Activated CD4-positive, alpha-beta T cell treated with anti-CD3 and anti-CD28 coated beads, Interleukin-2, amount 50 U/mL, for 24 hours (primary cell): ENCODE measurements at places on chromosomes 13 and 19.

DNA sequence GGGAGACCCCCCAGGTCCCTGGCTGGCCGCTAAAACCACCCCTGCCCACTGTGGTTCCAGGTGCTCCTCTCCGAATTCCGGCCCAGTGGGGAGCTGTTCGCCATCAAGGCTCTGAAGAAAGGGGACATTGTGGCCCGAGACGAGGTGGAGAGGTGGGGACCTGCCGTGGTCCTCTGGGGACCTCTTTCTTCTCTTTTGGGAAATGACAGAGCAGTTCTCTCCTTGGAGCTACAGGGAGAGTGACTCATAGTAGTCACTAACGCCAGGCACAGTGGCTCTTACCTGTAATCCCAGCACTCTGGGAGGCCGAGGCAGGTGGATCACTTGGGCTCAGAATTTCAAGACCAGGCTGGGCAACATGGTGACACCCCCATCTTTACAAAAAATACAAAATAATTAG lies 7.3 kb downstream of the PTGER1 start:
- no peak for DNase-seq

DNA sequence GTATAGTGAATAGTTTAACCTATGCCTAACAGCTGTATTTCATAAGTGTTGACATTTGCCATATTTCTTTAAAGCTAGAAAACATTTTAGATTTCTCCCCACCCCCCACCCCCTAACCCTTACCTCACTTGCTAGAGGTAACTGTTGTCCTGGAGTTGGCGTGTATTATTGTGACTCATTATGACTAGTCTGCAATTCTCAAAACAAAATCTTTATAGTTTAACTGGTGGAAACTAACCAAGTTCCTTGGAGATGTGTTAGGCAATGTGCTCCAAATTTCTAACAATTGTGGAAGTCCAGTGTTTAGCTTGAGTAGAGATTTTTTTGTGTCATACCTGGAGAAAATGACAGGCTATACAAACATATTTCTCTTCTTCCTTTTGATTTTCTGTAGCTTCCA lies 38.0 kb downstream of the KCTD4 start:
- DNase-seq: no peak

DNA sequence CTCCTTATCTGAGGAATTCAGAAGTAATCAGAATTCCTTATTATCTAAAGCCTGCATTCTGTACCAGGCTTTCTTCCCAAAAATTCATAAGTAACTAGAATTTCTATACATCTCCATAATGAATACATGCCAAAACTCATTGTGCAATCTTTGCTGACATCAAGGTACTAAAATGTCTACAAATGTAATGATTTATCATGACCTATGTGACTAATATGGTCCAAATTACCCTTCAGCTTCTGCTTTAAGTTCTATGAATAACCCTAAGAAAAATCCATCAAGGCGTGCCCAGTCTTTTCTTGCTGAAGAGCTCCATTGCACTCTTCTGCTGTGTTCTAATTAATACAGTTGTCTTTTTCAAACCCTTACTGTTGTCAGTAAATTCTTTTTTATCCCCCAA lies 58.5 kb upstream of the SLITRK1 start:
- no peak for DNase-seq

- no peak for DNase-seq
Measured at GRCh38 chr19:31543456-31543855, 194.2 kb upstream of the TSHZ3 start.

- no peak for DNase-seq
Measured at GRCh38 chr19:29514525-29515232, 11.1 kb upstream of the VSTM2B start.

DNA sequence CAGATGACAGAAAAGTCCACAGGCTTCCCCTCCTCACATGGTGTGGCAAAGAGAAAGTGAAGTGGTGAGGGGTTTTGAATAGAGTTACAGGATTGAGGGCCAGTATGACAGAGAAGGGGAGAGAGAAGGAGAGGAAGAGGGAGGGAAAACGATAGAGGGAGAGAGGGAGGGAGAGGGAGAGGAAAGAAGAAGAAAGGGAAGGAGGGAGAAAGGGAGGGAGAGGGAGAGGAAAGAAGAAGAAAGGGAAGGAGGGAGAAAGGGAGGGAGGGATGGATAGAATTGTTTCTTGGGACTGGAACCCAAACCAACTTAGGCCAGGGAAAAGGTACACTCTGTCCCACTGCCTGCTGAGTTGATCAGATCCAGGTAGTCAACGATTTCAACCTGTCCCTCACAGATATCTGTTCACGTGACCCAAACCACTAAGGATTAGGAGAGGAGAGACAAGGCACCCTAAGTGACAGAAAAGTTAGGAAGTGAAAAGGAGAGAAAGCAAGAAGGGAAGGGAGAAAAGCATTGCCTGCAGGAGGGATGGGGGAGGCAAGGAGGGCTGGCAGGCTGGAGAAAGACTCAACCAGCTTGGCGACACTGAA lies 8.1 kb upstream of the IGFL3 start:
- DNase-seq: no peak

DNA sequence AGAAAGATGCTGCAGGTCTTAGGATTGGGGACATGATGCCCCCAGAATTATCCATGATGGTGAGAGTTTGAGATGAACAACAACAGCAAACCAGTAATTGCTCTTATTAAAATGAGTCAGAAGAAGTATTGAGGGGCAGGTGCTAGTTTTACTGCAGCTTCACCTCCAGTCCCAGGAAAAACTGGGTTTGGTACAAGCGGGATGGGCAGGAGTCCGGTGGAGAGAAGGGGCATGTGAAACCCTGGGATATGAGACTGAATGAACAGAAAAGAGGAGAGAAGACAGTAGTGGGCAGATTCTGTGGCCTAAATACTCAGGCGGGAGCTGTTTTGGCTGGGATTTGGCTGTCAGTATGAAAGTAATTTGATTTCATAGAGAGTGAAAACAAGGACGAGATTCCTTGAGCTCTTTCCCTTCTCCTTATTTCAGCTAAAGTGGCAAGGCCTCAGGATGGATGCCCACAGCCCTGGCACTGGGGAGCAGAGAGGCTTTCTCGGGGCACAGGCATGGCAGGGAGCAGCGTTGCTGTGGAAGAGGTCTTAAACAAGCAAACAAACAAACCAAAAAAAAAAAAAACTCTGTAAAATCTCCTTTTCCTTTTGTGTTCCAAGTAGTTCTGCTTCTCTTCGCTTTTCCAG lies 30.7 kb downstream of the NFIX start:
- DNase-seq: no peak

GRCh38 chr13:60759499-60759898 lies 362.5 kb downstream of the TDRD3 start:
- DNase-seq: no peak

DNA sequence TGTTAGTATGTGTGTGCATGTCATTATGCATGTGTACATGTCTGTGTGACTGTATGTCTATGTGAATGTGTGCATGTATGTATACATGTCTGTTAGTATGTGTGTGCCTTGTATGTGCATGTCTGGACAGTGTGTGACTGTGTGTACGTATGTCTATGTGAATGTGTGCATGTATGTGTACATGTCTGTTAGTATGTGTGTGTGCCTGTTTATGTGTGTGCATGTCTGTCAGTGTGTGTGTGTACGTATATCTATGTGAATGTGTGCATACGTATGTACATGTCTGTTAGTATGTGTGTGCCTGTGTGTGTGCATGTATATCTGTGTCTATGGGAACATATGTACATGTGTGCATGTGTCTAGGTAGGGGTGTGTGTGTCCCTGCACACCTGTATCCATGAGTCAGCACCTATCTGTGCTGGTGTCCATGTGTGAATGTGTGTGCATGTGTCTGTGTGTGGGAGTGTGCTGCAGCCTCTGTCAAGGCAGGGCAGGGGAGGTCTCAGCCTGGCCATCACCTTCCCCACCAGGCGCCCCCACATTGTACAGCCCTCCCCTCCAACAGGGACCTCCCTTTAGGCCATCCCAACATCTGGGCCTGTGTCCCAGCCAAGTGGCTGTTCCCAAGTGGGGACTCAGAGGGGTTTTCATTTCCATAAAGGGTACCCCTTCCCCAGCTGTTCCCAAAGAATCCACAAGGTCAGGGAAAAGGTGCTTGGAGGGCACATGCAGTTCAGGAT lies 4.4 kb downstream of the GAS6 start:
- DNase-seq: no peak

DNA sequence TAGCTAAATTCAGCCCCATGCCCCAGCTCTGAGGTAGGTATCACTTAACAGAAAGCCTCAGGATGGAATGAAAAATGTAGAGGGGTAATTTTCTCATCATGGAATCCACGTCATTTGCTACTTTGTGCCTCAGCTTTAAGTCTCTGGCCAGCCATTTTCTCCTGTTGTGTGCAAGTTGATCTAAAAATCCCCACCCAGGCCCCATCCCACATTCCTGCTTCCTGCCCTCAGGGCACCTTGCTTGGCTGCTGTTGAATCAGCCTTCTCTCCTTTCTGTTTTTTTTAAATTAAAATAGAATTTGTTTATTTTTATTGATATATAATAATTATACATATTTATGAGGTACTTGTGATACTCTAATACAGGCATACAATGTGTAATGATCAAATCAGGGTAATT lies 179.9 kb upstream of the TSHZ3 start:
- DNase-seq: no peak

- no peak for DNase-seq
Measured at GRCh38 chr19:23512151-23512925, 117.1 kb upstream of the ZNF91 start.

GRCh38 chr13:32036757-32037156 lies 5.2 kb downstream of the FRY start:
- no peak for DNase-seq
